NCI-H460 (cell line): ENCODE measurements at places on chromosomes 6 and 20. TPM values are rescaled to one million over a fixed set of nuclear protein-coding genes. Genes with fewer than 3 reads are reported as not detected.

DNA sequence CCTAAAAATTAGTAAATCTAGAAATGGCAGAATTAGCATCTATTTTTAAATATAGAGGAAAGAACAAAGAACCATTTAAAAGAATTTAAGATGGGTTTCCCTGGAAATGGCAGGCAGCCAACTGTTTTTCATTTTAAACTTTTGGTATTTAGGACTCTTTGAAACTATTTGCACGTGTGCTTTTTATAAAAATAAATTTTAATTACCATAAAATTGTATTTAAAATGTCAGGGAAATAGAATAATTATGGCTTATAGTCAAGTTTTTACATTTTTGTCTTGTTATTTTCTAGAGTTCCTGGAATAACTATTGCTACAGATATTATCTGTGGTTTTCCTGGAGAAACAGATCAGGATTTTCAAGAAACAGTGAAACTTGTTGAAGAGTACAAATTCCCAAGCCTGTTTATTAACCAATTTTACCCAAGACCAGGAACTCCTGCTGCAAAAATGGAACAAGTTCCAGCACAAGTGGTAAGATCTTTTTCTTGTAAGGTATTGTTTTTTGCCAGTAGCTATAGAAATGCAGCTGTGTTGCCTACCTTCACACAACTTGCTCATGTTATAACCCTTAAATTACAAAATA, 528.7 kb upstream of the SOX4 start:
- no peak for DNase-seq

GRCh38 chr20:50615407-50615806, 75.9 kb downstream of the RIPOR3 start:
- DNase-seq, result no peak

DNA sequence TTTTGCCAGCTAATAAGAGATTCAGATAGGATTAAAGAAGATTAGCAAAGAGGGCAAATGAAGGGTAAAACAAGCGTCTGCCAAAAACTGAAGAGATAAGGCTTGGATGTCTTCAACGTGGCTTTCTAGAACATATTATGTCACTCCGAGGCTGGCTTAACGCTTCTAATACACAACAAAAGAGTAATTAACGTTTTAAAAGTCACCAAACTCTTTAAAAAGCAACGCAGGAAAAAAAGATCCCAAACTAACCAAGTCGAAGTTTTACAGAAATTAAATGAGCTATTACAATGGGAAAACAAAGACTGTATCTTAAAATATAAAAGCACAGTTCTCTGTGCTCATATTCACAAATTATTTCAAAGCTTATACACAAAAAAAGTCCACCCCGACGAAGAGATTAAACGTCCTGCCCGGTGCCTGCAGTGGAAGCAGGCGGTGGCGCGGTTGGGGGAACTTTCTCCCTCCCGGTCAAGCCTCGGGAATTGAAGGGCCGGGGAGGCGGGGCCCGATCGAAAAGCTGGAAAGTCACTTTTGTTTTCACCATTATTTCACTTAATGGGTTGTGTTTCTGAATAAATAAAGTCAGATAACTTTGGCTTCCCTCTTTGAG, 1.2 kb downstream of the MAK start:
- no peak for DNase-seq

CAPN11 gene
- not detected in 2 replicates for total RNA-seq

GRCh38 chr6:157117431-157118095, 205.8 kb downstream of the TMEM242 start:
- DNase-seq, result no peak

- DNase-seq, result no peak
Observed at GRCh38 chr6:116314878-116315277, 35.1 kb upstream of the TSPYL1 start.

GRCh38 chr20:3163099-3164042, 3.7 kb upstream of the FASTKD5 start:
- DNase-seq, result no peak

GRCh38 chr6:15914553-15914952, 214.3 kb upstream of the MYLIP start:
- DNase-seq, result no peak

RHAG gene
- not detected in 2 replicates for total RNA-seq

FBXL4 gene
- total RNA-seq, result 15.4 and 16.7 TPM in 2 replicates

DNA sequence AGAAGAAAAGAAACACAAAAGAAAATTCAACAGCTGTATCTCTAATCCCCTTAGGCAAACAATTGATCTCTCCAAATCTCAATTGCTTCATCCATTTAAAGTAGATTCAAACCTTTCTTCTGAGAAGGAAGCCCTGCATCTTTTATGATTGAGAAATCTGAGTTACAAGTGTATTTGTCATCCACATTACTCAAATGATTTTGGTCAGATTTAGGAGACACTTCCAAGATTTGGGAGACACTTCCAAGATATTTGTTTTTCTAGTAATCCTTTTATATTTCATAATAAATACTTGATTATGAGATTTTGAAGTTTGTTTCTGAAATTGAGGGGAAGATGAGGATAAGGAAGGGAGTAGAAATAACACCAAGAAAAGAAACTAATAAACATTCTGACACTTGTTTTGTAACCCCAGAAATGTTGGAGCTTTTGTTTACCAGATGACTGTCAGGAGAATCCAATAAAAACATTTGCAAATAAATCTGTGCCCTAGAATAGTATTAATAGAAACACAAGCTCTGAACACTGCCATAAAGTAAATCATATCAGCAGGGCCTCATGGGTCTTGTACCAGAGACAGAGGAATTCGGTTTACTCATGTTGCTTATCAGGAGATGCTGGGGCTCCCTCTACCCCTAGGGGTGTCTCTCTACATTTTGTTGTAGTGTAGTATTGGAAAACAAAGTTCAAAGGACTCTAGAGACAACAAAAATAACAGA, 314.3 kb upstream of the NT5E start:
- DNase-seq, result no peak

DNA sequence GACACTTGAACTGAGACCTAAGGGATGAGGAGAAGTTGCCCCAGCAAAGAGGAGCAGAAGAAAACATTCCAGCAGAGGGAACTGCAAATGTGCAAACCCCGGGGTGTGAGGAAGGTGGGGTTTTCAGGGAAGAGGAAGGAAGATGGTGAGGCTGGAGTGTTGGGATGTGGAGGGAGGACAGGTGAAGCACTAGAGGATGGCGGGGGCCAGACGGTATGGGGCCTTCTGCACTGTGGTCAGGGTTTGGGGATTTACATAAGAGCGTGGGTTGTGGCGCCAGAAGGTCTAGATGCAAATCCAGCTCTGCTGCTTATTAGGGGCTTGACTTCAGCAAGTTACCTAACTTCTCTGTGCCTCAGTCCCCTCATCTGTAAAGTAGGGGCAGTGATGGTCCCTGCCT, 16.0 kb downstream of the DLGAP4 start:
- no peak for DNase-seq

DNA sequence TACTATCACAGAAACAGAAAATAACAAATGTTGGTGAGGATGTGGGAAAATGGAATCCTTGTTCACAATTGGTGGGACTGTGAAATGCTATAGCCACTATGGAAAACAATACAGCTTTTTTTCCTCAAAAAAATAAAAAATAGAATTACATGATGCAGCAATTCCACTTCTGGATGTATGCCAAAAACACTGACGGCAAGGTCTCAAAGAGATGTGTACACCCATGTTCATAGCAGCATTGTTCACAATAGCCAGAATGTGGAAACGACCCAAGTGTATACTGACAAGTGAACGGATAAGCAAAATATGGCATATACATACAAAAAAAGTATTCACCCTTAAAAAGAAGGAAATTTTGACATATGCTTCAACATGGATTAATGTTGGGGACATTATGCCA, 213.4 kb downstream of the KHDC1L start:
- no peak for DNase-seq

PDRG1 gene
- total RNA-seq, result 8.0 and 10.1 TPM in 2 replicates

- no peak for DNase-seq
Observed at GRCh38 chr20:51513545-51513944, 29.0 kb downstream of the NFATC2 start.

DNA sequence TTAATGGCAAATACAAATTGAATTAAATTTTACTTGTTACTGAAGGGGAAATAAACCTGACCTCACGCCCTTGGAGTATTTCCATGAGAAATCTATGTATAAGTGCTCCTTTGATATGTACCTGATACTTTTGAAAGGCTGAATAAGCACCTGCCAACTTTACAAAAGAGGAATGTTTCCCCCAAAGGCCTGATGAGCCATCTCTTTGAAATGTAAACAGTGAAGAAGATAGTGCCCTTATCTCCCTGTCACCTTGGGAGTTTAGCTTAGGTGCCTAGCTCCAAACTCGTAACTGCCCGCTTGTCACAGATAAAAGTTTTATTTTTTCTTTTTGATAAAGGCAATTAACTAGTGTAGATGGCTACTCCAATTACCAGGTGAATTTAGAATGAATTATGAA, 1.1 kb upstream of the ZNF343 start:
- no peak for DNase-seq

DNA sequence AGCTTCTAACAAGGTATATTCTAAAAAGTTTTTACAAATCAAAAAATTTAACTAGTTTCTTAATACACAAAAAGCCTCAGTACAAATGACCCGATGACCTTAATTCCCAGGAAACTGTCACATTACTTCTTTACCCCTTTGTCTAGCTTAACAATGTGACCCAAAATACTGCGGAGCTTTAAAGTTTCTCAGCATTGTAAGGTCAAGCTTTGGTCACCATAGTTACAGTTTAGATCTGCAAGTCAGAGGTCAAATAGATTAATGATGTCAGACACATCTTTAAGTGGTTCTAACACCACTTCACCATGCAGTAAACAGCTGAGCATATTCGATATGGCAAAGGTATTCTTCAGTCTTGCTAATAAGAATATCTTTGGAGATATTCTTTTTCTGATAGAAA, 36.8 kb upstream of the FLRT3 start:
- DNase-seq, result no peak

- no peak for DNase-seq
Observed at GRCh38 chr6:112821476-112821875, 474.3 kb downstream of the RFPL4B start.

GRCh38 chr6:36678488-36679042, at the start of gene CDKN1A:
CDKN1A (plus strand) TSS chr6:36678714; CDS start chr6:36684102, 5,388 bp downstream.
- peak; percentile 81 for DNase-seq

VSX1 gene
- not detected in 2 replicates for total RNA-seq

GRCh38 chr20:52105442-52106422, 85.8 kb downstream of the ZFP64 start:
- no peak for DNase-seq

GRCh38 chr6:116433206-116433712, 27.9 kb upstream of the CALHM6 start:
- DNase-seq, result no peak

CLDN20 gene
- not detected in 2 replicates for total RNA-seq

DNA sequence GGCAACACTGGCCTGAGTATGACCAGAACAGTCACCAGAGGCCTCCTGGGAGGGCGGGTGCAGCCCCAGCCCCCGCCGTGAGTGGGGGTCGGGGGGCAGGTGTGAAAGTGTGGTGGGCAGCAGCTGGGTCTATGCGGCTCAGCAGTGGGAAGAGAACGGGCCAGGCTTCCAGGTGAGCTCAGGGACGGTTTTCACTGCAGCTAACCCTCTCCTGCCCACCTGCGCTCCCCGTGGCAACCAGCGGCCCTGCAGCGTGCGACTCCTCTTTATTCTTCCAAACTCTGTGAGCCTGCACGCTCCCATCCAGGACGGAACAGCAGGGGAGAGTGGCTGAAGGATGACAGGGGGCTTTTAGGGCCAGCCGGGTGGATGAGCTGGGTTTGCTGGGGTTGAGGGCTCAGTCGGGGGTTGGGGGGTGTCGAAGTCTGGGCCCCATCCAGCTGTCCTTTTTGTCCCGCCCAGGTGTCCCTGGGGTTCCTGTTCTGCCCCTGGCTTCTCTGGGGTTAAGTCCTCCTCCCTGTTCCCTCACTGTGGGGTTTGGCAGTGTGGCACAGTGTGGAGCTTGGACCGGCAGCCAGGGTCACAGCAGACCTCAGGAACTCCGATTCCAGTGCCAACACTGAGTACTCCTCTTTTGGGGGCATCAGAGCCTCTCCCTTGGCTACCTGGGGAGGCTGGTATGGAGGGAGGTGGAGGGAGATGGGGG, 859 bp upstream of the BIRC7 start:
- peak; percentile 47 for DNase-seq

GRCh38 chr6:24778121-24778520, 3.4 kb downstream of the GMNN start:
- no peak for DNase-seq
